ENCODE measurements at places on chromosomes 3 and 15. TPM values are rescaled to one million over a fixed set of nuclear protein-coding genes. Genes with fewer than 3 reads are reported as not detected.
A peak's percentile ranks its signal among the peaks of the same experiment; 100 is the strongest.

DNA sequence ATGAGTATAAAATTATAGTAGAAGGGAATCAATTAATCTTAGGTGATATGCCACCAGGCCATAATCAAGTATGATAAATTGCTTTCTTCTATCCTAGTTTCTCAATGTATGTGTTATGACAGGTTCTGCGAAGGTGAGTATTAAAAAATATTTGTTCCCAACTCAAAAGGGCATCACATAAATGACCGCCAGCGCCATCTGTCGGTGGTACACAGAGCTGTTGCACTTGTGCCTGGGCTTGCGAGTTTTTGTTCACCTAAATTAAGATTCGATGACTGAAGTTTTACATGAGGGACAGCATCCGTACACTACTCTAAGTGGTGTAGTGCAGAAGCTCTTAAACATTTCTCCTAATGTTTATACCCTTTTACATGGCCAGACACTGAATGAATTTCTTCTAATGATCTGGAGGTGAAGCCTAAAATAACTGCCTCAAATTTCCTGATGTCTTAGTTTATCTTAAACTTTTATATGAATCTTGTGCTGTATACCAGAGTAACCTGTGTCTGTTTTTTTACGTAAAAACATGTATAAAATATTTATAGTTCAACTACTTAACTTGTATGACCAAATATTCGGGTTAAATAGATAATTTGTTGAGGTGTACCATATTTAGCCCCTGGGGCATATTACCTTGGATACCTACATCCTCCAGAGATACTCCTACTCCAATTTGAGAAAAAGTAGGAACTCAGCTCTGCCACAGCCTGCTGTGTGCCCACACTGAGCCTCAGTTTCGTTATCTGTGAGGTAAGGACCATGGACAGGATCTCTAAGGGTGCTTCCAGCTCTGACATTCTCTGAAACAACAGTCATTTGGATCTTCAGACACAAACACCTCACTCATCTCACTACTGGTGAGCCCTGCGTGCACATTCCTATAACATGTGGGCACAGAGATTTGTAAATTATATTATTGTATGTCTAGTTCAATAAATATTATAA, 365.6 kb downstream of the MAGI1 start:
- H3K36me3 ChIP-seq: no peaks in the 10 kb centered on the region
- H3K4me3 ChIP-seq: no peak overlapping the region
- no peaks in the 10 kb centered on the region for H3K27me3 ChIP-seq
- H3K27ac ChIP-seq: no peak overlapping the region
- H3K4me1 ChIP-seq: no peaks in the 10 kb centered on the region
- DNase-seq: no peak

Gene SMCO1
- not detected for total RNA-seq

GRCh38 chr15:20295238-20295811, 246.3 kb downstream of the GOLGA6L6 start:
- H3K4me3 ChIP-seq: no peak overlapping the region
- H3K27me3 ChIP-seq: no peaks in the 10 kb centered on the region
- H3K4me1 ChIP-seq: no peaks in the 10 kb centered on the region
- no peak for DNase-seq

DNA sequence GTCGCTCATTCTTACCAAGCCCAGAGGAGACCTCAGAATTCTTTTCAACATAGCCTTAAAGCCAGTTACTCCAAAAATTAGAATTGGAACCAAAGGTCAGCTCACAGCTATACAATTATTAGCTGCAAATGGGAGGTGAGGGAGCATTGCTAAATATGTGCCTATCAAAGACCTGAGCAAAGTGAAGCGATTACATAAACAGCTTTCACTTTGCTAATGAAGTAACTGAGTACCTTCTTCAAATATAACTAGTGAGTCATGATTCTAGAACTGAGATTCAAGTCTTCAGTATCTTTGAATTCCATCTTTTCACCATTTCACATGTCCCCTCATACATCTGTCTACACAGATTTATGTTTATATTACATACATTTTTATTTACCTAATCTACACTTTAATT, 122.6 kb downstream of the P2RY1 start:
- H3K27me3 ChIP-seq: no peaks in the 10 kb centered on the region
- no peak overlapping the region for H3K27ac ChIP-seq
- no peaks in the 10 kb centered on the region for H3K36me3 ChIP-seq
- no peak overlapping the region for H3K4me3 ChIP-seq
- no peaks in the 10 kb centered on the region for H3K4me1 ChIP-seq

Gene APPL1
- total RNA-seq: 46.0 TPM

DNA sequence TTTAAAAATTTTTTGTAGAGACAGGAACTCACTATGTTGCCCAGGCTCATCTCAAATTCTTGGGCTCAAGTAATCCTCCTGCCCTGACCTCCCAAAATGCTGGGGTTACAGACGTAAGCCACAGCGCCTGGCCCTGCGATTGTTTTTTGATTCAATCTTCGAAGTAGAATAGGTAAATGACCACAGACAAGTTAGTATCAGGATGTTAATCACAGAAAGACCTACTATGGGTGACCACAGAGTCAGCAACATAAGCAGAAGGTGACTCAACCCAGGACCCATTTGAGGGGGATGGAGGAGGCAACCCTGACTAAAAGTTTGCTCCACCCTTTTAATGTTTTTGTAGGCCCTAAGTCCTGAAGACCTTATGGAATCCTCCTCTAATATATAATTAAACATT, 10.0 kb upstream of the USP3 start:
- no peaks in the 10 kb centered on the region for H3K27me3 ChIP-seq
- H3K36me3 ChIP-seq: no peaks in the 10 kb centered on the region
- peak overlapping the region; percentile 26 for H3K27ac ChIP-seq
- H3K4me3 ChIP-seq: no peak overlapping the region
- peaks cover 13% of the 10 kb centered on the region for H3K4me1 ChIP-seq
